ENCODE measurements at places on chromosomes 5 and 9. TPM values are rescaled to one million over a fixed set of nuclear protein-coding genes. Genes with fewer than 3 reads are reported as not detected.

DND1 gene
- 0.67 TPM for total RNA-seq

IL13 gene
- total RNA-seq: not detected

F12 gene
- not detected for total RNA-seq

HMGCR gene
- total RNA-seq: 13.7 TPM

PCDHGB4 gene
- 3.1 TPM for total RNA-seq

AQP7 gene
- total RNA-seq: 2.0 TPM

FAM193B gene
- 36.5 TPM for total RNA-seq

SLC36A2 gene
- total RNA-seq: not detected

SLC26A2 gene
- total RNA-seq: 7.9 TPM
